GM03348 (cell line): ENCODE measurements at places on chromosomes 1 and 21.
A peak's percentile ranks its signal among the peaks of the same experiment; 100 is the strongest.

GRCh38 chr1:184160236-184160635, 108.7 kb downstream of the TSEN15 start:
- peak; percentile 36 for DNase-seq

- no peak for DNase-seq
Measured at GRCh38 chr1:116814926-116815723, 60.9 kb downstream of the CD2 start.

DNA sequence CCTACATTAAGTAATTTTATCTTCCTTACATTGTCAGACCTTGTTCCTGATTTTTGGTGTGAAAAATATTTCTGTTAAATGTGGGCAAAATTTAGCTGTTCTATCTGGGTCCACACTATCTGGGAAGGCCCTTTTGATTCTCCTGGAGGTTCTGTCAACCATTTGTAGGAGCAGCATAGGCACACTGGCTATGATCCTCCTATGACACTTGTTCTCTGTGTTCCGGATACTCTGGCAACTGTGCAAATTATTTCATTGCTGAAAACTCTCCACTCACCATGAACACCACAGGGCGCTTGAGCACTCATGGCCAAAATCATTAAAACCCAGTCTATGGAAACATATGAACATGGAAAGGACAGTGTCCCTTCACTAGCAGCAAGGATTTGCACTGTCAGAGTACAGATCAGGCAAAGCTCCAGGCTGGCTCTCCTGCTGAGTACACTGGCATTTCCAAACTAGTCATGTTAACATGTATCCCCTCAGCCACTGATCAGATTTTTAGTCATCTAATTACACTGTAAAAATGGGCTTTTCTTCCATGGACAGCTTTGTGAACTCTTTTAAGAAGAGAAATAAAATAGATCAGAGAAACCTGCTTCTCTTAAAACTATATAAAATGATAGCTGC, 43.9 kb upstream of the SGIP1 start:
- no peak for DNase-seq

GRCh38 chr1:198612471-198613260, 26.2 kb upstream of the PTPRC start:
- DNase-seq, result no peak

DNA sequence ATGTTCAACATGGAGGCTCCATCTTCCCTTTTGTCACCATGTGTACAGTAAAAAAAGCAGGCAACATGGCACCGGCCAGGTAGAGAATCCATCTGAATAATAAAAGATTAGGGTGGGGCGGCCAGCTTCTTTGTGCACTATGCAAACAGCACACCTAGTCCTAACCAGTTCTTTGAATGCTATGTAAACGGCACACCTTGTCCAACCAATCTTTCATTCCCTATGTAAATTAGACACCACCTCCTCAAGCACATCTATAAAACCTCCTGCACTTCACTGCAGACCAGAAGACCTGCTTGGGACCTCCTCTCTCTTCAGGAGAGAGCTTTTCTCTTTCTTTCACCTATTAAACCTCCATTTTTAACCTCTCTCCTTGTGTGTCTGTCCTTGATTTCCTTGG, 28.2 kb downstream of the TFB2M start:
- no peak for DNase-seq

DNA sequence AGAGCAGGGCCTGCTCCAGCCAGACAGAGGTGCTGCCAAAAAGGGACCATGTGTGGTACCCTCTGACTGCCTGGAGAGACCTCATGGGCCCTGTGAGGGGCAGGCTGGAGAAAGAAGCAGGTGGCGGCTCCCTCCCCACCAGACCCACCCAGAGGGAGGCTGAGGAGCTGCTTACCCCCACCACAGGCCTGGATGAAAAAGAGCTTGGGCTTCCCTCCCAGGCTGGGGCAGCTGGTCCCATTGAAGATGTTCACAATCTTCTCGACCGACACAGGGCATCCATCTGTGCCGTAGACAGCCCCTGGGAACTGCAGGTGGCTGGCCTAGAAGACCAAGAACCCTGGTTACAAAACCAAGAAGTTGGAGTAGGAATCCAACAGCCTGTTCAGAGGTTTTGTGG, 19.6 kb downstream of the CASP9 start:
- DNase-seq, result no peak

DNA sequence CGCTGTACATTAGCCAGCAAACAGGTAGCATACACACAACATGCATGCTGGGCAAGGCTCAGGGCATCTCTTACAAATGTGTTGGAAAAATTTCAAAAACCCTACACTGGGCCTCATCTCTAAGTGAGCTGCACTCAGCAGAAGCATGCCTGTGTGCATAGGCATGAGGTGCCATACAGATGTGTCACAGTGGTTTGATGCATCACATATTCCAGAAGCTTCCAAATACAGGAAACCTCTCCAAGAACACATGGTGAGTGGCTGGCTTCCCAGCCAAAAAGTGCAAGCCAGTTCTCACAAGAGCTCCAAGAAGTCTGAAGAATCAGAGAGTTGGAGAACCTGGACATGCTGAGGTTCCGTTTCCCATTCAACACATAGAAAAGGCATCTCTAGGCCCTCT, 58.3 kb downstream of the CD46 start:
- DNase-seq, result peak; percentile 72

- DNase-seq, result no peak
Measured at GRCh38 chr1:159935719-159936272, 9.6 kb downstream of the IGSF9 start.

DNA sequence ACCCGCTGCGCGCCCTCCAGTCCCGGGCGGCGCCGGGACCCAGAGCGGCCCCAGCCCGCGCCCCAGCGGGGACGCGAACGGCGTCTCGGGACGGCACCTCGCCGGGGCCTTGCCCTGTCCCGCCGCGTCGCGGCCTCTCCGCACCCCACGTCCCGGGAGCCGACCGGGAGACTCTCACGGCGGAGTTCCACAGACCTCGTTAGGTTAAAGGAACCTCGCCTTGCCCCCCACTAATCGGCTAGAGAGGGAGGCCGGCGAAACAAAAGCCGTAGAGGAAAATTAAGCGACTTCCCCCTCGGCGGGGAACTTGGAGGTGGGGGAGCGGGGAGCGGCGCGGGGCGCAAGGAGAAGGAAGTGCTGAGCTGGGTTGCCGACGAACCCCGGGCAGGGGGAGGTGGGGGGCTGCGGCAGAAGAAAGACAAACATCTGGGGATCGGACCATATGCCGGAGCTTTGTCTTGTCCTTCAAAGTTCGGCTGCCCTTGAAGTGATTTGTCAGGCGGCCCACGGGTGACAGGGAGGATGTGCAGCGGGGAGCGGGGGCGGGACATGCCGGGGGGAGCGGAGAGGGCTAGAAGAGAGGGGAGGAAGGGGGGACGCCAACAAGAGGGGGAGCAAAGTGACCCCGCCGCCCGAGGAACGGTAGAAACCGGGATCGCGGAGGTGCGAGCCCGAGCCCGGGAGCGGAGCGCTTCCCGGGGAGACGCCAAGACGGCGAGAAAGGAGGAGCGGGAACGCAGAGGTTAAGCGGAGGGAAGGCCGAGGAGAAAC, 120.0 kb upstream of the RRP15 start:
- peak; percentile 36 for DNase-seq

GRCh38 chr1:23263380-23263887, 46.1 kb upstream of the HTR1D start:
- DNase-seq, result no peak

GRCh38 chr1:89822109-89822962, 1.5 kb downstream of the LRRC8D start:
- no peak for DNase-seq

DNA sequence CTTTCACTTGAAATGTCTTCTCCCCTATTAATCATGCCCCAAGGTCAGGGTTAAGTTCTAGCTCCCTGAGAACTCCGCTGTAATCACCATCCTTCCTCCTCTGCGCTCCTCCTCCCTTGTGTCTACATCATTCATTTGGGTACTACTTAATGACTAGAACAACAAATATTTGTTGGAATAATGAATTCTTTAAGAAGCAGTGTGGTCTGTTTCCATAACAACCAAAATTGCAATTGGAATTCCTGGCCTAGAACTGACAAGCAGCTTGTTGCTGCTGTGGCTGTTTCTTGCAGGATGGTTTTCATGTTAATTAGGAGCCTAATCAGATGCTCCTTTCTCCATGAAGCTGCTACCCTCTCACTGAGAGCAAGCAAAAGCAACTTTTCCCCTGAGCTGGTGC, 192.5 kb downstream of the ZZZ3 start:
- peak; percentile 16 for DNase-seq

DNA sequence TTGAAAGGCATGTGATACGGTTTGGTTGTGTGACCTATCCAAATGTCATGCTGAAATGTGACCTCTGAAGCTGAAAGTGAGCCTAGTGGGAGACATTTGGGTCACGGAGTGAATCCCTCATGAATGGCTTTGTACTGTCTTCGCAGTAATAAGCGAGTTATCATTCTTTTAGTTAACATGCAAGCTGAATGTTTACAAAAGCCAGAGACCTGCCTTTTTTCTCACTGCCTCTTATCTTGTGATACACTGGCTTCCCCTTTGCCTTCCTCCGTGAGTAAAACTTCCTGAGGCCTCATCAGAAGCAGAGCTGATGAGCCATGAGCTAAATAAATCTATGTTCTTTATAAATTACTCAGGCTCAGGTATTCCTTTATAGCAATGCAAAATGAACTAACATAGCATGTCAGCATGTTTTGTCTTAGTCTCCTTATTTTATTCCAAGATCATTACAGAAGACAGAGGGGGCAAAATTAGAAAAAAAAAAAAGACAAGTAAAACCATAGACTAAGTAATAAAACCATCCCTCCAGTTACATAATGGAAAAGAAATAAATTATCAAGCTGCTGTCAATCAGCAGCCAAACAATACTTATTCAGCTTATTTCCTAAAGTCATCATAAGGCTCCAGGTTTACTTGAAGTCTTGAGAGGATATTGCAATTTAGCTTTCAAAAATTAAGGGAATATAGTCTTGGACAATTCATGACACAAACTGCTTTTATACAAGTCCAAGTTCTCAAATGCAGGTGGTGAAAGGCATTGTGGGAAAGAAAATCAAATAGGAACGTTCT, 12.1 kb downstream of the RGS18 start:
- DNase-seq, result no peak

DNA sequence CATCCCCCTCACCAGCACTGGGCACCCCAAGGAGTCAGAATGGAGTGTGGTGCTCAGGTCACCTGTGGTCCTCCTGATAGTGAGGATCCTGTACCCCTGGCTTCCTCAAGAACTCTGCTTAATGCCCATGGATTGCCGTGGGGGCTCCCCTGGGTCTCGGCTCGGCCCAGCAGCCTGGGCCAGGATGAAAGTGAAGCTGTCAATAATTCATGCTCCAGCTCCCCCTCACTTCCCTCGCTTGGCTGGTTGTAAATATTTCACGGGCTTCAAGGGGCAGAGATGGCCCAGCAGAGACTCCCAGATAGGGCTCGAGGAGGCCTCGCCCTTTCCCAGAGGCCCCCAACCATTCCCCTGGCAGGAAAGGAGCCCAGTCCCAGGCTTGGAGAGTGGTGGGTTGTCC, 42.6 kb upstream of the KCNA10 start:
- no peak for DNase-seq

DNA sequence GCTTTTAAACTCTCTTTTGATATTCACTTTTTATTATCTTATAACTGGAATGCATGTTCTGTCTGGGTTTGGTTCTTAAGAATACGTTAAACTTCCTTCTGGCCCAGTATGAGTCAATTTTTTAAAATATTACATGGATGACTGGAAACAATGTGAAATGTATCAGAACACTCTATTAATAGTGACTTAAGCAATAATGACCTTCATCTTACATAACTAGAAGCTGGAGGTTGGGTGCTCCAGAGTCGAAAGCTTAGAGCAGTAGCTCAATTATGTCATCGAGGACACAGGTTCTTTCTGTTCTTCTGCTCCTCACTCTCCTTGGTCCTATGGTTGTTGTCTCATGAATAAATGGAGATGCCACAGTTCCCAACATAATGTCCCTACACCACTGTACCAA, 91.6 kb upstream of the FOXD3 start:
- no peak for DNase-seq
